ENCODE measurements at places on chromosomes 12 and 14.

DNA sequence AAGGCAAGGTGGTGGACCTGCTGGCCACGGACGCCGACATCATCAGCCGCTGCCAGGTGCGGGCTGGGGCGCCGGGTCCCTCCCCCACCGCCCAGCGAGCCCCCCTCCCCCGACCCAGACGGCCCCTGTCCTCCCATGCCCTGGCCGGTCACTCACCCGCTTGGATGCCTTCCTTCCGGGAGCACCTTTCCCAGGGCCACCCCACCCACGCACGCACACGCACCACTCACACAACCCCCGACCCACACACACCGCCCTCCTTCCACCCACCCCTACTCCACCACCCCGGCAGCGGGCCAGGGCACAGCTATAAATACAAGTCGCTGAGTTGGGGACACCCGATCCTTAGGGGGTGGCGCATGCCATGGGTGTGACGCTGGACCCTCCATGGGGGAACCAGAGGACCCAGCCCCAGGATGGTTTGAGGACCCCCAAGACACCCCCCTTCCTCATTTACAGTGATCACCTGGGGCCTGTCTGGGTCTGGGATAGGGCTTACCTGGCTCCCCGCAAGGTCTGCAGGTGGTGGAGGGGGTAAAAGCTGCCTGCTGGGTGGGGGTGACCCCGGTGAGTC is 465 bp downstream of the ADSS1 start:
- no peak for DNase-seq

DNA sequence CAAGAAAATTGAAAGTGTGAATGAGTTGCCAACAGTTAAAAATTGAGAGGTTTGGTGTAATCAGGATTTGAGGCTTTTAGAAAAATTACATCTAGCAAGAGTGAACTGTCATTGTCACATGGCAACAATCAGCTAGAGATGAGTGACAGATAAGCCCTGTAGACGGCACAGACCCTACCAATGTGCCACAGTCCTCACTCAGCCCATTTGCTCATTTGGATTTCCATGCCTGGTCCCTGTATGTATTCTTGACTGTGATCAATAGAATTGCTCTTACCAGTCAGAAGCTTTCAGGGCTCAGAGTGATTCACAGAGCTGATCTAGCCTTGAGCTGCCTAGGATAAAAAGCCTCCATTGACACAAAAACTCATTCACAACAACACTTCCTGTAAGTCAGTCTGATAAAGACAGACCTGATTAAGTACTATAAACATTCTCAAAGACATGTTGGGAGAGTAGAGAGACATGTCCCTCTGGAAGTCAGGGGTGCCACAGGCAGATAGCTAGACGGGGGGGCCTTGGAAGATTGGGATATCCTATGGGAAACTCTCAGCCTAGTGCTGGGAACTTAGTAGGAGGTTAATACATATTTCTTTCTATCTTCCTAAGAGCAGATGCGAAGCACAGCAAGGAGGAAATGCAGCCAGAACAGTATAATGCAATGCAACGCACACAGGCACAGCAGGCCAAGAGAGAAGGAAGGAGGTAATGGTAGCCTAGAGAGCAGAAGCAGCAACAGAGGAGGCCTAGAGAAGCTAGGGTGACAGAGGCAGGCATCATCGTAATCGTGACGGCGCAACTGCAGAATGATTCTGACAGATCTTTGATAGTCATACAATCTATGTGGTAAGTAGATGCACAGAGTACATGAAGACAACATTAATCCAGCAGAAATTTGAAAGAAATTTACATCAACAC is 2.0 kb upstream of the PELI2 start:
- no peak for DNase-seq

- no peak for DNase-seq
Measured at GRCh38 chr14:96408608-96409007, 16.7 kb downstream of the AK7 start.

DNA sequence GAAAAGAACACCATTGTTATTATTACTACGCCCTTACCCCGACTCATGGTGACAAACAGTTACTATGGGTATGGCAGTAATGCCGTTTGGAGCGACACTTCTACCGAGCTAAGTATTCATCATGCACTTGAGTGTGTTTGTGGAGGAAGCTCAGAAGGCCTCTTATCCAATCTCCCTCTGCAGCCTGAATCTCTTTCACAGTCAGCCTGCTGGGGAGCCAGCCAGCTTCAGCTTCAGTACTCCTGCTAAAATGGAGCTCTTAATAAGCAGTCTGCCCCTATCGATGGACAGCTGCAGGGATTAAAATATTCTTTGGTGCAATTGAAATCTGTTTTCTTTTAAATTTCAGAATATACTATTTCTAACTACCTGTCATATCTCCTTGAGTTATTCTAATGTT is 24.7 kb upstream of the ATP5MC2 start:
- DNase-seq = no peak
